NCI-H187 (cell line): ENCODE measurements at places on chromosomes 1 and 21.

- no peak for DNase-seq
Measured at GRCh38 chr1:109535481-109535880, 4.2 kb upstream of the GPR61 start.

GRCh38 chr1:198151688-198152087 is 5.1 kb upstream of the NEK7 start:
- DNase-seq: no peak

GRCh38 chr1:174726167-174726879 is 273.4 kb upstream of the CACYBP start:
- no peak for DNase-seq

GRCh38 chr21:33350676-33351075 is 25.9 kb downstream of the IFNAR1 start:
- no peak for DNase-seq

- no peak for DNase-seq
Measured at GRCh38 chr21:25515484-25516405, 91.5 kb downstream of the MRPL39 start.

DNA sequence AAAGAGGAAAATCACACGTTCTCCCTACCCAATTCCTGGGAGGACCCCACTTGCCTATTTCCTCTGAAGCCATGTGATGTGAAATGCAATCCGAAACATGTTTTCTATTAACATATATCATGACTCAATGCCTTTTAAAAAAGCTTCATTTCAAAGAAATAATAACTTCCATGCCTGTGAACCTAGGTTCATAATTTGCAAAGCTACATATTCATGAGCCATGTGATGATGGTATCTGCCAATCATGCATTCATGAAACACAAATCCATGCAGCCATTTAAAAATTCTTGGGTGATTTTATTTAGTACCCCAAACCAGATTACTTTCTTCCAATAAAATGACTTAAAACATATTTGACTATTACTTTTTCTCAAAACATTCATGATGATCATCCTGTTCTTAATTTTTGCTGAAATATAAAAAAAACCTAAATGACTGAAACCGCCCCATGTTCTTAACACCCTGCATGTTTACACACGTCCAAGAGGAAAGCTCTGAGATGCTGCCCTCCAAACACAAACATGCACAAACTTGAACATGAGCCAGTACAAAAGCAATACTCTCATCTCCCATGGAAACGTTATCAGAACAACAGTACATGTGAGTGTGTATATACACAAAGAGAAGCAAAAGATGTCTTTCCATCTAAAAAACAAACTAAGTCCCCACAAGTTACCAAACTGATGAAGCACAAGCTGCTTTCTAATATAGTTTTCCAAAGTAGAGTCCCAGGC is 140.1 kb downstream of the TGFBR3 start:
- no peak for DNase-seq

GRCh38 chr1:230867903-230868735 is at the start of gene C1orf198:
Gene C1orf198, minus strand, starts transcription at chr1:230868521. Its CDS starts 9 bp downstream, at chr1:230868512.
- no peak for DNase-seq
